ENCODE measurements at places on chromosomes 12 and 14.

- DNase-seq = no peak
Observed at GRCh38 chr14:50823051-50823761, 7.8 kb downstream of the NIN start.

GRCh38 chr14:56487090-56487667, 92.4 kb upstream of the TMEM260 start:
- DNase-seq = no peak

- DNase-seq = no peak
Observed at GRCh38 chr12:64720884-64721283, 38.3 kb downstream of the GNS start.

- no peak for DNase-seq
Observed at GRCh38 chr12:118029166-118029565, 12.7 kb downstream of the RFC5 start.

- DNase-seq = no peak
Observed at GRCh38 chr12:53227836-53228235, 4.2 kb downstream of the RARG start.

DNA sequence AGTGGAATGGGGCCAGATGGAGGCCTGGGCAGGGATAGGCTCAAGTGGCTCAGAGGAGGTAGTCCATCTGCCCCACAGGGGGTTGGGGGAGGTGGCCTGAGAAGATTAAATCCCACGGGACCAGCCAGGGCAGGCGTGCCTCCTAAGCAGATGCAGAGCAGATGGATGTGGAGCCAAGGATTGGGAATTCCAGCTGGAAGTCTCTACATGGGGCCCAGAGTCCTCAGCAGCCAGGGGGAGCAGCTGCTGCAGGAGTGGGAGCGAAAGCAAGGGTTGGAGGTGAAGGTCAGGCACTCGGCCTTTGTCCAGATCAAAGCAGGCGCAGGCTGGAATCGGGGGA, 42.4 kb upstream of the VRK1 start:
- peak; percentile 2 for DNase-seq

DNA sequence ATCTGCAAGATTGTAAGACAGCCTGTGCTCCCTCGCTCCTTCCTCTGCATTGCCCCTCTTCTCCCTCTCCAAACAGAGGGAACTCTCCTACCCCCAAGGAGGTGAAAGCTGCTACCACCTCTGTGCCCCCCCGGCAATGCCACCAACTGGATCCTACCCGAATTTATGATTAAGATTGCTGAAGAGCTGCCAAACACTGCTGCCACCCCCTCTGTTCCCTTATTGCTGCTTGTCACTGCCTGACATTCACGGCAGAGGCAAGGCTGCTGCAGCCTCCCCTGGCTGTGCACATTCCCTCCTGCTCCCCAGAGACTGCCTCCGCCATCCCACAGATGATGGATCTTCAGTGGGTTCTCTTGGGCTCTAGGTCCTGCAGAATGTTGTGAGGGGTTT, 37.4 kb downstream of the DAD1 start:
- peak; percentile 51 for DNase-seq

GRCh38 chr14:26448181-26448855, 149.5 kb downstream of the NOVA1 start:
- DNase-seq = no peak

GRCh38 chr14:33700052-33700451, 250.8 kb downstream of the EGLN3 start:
- no peak for DNase-seq

GRCh38 chr12:29438752-29439408, 57.9 kb upstream of the ERGIC2 start:
- DNase-seq = no peak

DNA sequence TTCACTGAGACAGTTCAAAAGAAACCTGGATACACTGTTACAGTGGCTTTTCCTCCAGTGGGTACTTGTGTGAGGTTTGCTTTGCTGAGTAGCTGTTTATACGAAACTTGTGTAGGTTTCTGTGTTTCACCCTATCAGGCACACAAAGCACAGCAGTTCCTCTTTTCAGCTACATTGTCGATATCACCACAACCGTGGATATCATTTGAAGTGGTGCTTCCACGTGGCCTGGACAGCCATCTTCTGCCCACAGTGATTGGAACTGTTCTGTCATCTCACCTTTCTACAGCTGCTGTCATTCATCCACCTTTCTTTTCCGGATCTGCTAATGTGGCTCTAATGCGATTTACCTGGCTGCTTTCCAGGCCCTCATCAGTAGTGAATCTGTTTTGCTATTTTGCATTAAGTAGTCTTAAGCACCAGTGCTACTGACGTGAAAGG, 368.8 kb downstream of the SYT1 start:
- DNase-seq = no peak

- DNase-seq = no peak
Observed at GRCh38 chr14:88271205-88271604, 51.9 kb downstream of the KCNK10 start.

GRCh38 chr14:105499256-105500035, 8.4 kb downstream of the TEDC1 start:
- peak; percentile 88 for DNase-seq

- peak; percentile 58 for DNase-seq
Observed at GRCh38 chr12:8692573-8692972, 5.2 kb upstream of the RIMKLB start.

- DNase-seq = no peak
Observed at GRCh38 chr12:69949311-69950002, 124.4 kb downstream of the MYRFL start.

DNA sequence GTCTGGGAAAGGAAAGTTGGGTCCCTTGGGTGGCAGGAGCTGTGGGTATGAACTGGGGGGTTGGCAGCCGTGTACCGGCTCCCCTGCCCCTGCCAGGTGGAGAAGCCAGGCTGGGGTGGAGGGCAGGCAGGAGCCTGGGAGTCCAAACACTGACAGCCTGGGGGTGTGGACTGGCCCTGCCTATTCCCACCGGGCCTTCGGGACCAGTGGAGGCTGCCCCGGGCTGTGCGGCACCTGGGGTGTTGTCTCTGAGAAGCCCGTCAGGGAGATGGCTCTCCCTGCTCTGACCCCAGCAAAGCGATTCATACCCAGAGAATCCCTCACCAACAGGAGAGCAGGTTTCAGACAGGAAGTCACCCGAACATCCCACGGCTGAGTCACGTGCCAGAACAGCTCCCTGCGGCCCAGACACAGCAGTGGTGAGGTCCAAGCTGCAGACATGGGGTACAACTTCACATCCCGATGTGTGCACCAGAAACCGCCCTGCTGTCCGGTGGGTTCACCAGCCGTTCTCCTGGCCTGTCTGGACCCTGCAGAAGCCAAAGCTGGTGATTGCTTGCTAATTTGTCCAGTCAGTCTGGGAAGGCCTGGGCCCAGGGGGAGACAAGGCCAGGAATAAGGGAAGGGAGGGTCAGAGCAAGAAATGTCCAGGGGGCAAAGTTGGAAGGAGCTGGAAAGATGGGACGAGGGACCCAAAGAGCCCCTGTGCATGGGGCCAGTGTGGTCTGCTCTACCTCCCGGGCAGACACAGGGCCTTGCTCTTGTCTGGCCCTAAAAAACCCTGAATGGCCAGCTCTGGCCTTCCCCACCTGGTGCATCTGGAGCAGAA, 2.1 kb upstream of the GPR132 start:
- no peak for DNase-seq

DNA sequence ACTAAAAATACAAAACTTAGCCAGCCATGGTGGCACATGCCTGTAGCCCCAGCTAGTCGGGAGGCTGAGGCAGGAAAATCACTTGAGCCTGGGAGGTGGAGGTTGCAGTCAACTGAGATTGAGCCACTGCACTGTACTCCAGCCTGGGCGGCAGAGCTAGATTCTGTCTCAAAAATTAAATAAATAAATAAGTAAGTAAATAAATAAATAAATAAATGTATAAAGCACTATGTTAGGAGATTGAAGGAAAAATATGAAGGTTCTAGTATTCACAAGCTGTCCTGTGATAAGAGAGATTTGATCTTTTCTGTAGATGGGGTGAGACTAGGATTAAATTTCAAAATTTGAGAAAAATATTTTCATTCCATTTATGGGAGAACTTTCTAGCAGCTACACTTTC, 5.7 kb downstream of the DNAJC22 start:
- no peak for DNase-seq

DNA sequence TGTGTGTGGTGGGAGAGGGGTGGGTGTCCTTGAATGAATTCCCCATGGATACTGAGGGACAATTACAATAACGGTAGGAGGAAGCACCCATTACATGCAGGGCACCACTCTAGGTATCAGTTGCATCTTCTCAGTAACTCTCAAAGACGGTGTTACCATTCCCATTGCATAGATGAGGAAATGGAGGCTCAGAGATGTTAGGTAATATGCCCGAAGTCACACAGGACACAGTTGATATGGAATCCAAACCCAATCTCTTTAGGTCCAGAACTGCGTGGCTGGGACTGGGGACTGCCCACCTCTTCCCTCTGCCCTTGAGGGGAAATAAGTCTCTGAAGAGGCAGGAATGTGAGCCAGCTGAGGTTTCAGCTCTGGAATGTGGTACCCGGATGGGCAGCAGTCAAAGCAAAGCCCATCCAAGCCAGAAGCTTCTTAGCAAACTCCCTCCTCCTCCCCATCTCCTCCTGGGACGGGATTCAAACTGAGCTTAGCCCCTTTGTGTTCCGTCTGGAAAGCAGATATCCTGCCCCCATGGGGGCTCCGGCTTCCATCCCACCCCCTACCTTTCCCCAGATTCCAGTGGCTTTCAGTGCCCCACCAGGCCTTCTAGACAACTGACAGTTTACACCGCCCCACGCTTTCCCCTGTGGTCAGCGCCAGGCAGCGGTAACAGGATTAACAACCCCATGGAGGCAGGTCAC, 187.5 kb downstream of the RBM19 start:
- DNase-seq = no peak

- DNase-seq = no peak
Observed at GRCh38 chr12:57541001-57541400, 6.0 kb downstream of the DCTN2 start.

DNA sequence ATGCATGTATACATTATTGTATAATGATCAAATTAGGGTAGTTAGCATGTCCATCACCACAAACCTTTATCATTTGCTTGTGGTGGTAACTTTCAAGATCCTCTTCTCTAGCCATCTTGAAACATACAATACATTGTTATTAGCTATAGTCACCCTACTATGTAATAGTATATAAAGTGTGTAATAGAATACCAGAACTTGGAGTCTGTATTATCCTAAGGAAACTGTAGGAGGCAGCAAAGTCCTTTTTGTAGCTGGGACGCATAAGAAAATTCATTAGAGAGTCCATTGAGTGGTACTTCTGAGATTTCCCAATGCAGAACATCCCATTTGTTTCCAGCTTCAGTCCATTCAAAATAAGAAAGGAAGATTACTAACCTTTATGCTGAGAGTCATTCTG, 325.9 kb upstream of the LRFN5 start:
- DNase-seq = no peak

DNA sequence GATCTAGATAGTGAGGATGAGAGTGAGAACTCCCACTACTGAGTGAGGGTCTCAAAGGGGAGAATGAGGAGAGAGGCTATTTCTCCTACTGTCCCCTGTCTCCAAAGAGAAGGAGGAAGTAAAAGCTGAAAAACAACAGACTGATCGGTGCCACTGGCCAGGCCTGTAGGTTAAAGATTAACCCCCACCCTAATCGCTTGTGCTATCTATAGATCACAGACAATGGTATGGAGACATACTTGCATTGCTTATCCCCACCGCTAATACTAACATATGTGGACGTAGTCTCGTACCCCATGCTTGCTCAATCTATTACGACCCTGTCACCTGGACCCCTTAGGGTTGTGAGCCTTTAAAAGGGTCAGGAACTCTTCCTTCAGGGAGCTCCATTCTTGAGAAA, 777.9 kb upstream of the TMEM132C start:
- DNase-seq = no peak

DNA sequence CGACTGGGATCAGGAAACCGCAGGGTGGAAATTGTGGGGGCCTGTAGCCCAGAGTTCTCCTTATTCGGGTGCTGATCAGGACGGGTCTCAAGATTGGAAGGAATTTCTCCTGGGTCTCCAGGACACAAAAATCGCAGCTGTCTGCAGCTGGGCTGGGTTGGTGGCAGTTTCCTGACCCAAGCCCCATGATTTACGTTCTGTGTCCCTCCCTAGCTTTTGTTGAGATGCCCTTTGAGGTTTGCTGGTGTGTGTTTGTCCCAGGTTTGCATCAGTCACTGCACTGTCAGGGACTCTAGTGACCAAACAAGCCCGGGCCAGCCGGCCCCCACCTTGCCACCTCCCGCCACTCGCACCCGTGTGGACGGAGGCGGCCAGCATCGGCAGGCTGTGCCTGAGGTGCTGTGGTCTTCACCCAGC, 89.5 kb downstream of the FBXL14 start:
- DNase-seq = no peak

DNA sequence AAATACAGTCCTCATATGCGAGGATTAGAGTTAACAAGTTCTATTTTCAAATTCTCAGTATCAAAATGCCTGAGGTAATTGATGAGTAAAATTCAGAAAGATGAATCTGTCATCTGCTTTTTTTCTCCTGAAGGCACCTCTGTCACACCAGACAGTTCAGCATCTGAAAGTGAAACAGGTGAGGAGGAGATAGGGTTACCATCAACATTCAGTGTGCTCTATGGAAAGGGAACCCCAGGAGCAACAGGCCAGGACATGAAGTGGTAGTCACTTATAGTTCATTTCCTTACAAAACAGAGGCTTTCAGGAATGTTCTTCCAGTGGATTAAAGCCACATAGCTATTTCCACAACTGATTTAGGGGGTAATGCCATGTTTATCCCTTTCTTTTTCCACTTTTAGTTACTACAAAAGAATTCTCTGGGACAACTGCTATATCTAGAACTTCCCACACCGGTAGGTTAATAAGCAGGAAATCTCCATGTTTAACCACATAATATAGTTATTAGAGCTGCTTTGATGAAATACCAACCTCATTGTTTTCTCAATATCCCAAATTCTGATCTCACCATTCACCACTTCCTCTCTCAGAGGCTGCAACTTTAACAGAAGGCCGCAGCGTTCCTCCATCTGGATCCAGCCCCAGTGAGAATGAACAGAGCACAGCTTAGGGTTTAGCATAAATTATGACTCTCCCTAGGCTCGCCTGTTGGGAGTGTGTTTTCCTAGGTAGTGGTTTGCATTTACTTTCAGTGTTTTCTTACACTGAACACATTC, 177.0 kb upstream of the CNTN1 start:
- DNase-seq = no peak

- no peak for DNase-seq
Observed at GRCh38 chr12:97685360-97685759, 222.8 kb downstream of the RMST start.

DNA sequence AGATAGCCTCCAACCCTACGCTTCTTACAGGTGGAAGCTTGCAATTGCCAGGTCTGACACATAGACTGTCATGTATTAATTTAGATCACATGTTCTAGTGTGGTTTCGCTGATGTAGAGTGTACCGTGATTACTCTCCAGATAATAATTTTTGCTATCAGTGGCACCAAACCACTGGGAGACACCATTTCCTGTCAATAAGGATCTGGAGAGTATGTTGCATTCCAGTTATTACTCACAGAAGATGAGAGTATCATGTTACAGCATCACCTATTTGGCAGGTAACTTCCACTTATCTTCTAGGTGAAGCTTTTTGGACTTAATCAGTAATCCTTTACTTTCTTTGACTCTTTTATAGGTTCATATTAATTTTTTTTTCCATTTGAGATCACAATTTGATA, 147.2 kb downstream of the HELB start:
- DNase-seq = no peak

Data from hypothalamus (tissue), 51 donors.